ENCODE measurements at places on chromosomes 1 and 21. TPM values are rescaled to one million over a fixed set of nuclear protein-coding genes. Genes with fewer than 3 reads are reported as not detected.

FNDC10 gene
- total RNA-seq: not detected

TNNI3K gene
- not detected for total RNA-seq

RIMS3 gene
- 3.9 TPM for total RNA-seq

- peaks cover 3% of the 10 kb centered on the region for H3K4me1 ChIP-seq
- H3K36me3 ChIP-seq: no peaks in the 10 kb centered on the region
- H3K4me3 ChIP-seq: no peak overlapping the region
- DNase-seq: no peak
Observed at GRCh38 chr21:42396799-42397745, 1.2 kb upstream of the TMPRSS3 start.

Data from stomach (tissue), 19 donors.